ENCODE measurements at places on chromosomes 4 and X.

GRCh38 chr4:107564326-107564725 is 155.7 kb downstream of the PAPSS1 start:
- DNase-seq, result no peak

- DNase-seq, result no peak
Measured at GRCh38 chr4:111639120-111639690, 506.0 kb upstream of the FAM241A start.

GRCh38 chr4:189124149-189124758 is 816.4 kb upstream of the FRG1 start:
- peak; percentile 1 for DNase-seq

GRCh38 chr4:127759893-127760292 is 22.2 kb upstream of the HSPA4L start:
- no peak for DNase-seq

GRCh38 chr4:122747883-122748282 is 15.4 kb downstream of the BBS12 start:
- DNase-seq, result peak; percentile 72

DNA sequence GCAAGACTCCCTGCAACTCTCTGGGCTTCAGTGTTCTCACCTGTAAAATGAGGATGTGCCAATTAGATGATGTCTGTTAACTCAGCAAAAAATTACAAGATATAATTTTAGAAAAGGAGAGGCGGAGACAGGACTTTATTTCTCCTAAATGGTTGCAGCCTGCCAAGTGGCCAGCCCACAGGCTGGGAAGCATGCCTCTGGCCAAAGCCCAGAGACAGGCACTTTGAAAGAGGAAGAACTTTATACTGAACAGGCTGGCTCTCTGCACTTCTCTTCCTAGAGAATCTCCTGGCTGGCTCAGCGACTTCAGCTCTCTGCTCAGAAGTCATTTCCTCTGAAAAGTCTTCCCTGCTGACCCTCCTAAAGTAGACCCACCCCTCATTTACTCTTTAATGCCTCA is 3.7 kb downstream of the PRDM5 start:
- DNase-seq, result no peak

DNA sequence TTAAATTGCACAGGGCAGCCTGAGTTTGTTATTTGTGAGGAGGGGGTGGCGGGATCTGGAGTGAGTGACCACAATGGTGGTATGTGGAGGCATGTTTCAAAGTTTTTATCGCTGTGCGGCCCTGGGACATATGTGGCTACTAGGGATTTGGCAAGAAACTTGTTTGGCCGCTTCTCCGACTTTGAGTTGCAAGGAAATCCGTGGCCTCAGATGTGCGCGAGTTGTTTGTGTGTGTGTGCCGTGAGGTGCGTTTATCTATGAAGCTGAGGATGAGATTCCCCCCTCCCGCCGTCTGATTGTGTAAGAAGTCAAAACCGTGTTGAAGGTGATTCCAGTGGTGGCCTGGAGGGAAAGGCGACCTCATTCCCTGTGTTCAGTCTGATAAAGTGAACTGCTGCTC is 1.4 kb downstream of the JADE3 start:
- no peak for DNase-seq

GRCh38 chr4:73615613-73616012 is 4.6 kb downstream of the RASSF6 start:
- DNase-seq, result no peak

GRCh38 chr4:42638993-42639392 is 17.9 kb downstream of the ATP8A1 start:
- no peak for DNase-seq

DNA sequence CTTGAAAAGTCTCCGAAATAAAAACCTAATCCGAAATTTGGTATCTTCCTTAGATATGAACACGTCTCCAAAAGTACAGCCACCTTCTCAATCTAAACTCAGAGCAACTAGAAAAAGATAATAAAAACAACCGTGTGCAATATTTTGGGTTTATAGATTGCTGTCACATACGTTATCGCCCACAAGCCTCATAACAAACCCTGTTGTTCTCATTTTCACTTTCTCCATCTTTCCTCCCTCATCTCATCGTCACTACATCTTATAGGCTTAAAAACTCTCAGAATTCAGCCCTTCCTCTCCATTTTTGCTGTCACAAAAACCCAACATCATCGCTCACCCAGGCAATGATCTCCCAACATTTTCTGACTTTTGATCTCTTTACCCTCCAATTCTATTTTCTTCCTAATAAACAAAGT is 448 bp upstream of the SCFD2 start:
- DNase-seq, result no peak

- peak; percentile 30 for DNase-seq
Measured at GRCh38 chr4:163755013-163755412, 260.5 kb downstream of the TMA16 start.
